ENCODE measurements at places on chromosomes 1 and 21.
A peak's percentile ranks its signal among the peaks of the same experiment; 100 is the strongest.

DNA sequence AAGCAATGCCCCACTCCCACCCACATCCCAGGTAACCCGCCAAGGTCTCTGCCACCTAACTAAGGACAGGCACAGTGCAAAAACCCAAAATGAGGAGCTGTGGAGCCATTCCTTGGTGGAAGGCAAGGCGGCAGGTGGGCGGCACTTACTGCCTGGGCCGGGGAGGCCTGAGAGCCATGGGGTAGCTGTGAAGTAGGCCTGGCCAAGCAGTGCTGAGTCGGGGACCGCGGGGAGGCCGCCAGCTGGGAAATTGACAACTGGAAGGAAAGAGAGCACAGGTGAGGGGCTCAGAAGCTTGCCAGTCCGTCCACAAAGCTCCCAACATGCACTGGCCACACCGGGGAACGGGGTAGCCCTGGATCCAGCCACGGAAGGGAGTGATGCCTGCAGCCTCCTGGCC lies 85.3 kb downstream of the NPHP4 start:
- no peak for DNase-seq

DNA sequence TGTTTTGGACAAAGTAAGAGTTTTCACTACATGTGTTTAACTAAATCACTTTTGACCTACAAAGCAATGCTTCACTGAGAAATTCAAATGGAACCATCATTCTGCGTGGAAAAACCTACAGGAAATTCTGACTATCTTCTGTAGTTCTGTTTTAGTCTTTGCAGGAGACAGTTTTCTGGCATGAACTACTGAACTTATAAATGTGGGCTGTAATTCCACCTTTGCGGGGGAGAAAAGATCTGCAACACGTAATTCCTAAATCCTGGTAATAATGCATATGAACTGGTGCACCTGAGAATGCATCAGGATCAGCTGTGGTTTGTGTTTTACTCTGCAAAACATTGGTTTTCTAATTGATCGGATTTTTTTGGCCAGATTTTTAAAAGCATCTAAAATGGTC lies 106.0 kb downstream of the VPS13D start:
- no peak for DNase-seq

GRCh38 chr1:69911301-69911801 lies 294.0 kb downstream of the LRRC40 start:
- DNase-seq: no peak

- DNase-seq: no peak
Observed at GRCh38 chr1:57530206-57530910, 106.5 kb upstream of the DAB1 start.

DNA sequence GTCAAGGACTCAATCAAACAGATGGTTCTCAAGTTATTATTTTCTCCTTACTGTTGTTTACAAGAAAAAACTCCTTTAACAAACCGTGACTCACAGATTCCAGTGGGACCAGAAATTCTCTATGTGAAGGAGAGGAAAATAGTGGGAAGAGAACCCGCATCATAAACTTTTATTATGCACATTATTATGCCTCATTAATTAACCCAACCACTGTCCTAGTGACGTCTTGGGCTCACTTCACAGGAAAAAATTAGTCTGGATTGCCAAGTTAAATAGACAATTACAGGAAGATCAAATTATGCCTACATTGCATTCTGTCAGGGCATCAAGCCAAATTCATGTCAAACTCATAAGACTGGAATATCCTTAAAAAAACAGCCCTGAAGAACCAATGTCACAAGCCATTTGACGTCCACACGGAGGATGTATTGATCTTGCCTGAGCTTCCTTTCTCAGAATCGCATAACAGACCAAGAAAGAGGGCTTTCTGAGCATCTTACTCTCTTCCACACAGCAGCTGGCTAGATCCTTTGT lies 347.8 kb downstream of the DUSP10 start:
- DNase-seq: no peak

DNA sequence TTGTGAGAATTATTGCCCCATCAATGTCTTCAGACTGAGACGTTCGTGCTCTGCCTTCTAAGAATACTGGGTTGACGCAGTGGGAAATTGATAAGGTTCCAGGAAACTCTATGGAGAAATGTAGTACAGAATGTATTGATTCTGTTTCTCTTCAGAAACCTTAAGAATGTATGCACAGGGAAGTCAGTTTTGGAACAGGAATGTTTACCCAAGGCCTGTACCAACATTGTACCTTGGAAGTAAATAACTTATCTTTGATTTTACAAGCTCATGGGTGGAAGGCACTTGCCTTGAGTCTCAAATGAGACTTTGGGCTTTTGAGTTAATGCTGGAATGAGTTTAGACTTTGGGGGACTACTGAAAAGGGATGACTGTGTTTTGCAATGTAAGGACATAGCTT lies 59.5 kb upstream of the PCP4 start:
- no peak for DNase-seq

DNA sequence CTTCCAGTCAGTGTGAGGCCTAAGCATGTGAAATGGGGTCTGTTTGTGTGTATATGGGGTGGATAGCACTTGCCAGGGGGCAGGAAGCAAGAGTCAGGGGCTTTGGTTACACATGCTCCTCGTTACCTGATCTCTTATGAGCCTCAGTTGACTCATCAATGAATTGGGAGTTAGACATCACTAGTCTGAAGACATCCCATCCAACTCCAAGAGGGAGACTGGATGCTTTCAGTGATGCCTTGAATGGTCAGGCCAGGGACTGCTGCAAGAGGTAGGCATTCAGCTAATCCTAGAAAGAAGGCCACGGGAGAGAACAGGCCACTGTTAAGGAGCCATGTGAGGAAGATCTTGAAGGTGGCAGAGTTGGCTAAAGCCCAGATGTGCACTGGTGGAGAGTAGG lies 6.3 kb downstream of the RAB25 start:
- DNase-seq: no peak

DNA sequence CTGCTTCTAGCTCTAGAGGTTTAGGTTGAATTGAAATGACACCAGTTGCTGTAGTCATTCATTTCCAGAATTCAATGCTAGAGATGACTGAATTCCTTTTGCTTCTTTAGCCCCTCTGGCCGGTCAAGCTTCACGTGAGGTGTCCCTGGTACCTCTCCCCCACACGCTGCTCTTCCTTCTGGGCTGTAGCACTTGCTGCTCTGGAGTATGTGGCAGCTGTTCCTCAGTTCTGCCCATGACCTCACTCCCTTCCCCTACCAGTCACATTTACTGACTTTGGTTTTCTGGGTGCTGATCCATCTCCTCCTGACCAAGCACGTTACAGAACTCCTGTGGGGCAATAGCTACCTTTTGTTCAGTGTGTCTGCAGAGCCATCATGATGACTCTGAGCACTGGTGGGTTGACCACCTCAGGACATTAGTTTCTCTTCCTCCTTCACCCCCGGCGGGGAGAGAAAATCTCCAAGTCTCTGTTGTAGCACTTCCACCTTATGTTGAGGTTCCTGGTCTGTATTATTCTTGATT lies 128.1 kb downstream of the HHAT start:
- no peak for DNase-seq

- no peak for DNase-seq
Observed at GRCh38 chr1:92909321-92909720, 51.9 kb downstream of the DIPK1A start.

DNA sequence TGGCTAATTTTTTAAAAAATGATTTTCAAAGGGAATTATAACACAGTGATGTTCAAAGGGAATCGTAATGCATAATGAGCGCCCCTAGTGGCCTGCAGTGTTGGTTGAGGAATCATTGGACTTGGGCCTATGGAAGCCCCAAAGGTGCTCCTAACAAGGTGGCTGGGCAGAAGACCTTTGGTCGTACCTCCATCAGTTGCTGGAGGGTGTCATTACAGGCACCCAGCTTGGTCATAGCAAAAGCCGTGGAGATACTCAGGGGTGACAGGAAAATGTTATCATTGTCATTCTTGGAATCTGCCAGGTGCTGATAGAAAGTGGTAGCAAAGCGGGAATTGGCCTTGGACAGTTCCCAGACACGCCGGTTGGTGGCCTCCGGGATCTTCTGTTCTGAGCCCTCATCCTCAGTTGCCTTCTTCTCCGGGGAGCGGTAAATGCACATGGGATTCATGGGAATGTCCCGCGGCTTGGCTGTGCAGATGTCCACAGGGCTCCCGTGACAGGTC lies 2.7 kb downstream of the SERPINC1 start:
- DNase-seq: peak; percentile 42

- no peak for DNase-seq
Observed at GRCh38 chr21:45145146-45145545, 70.8 kb downstream of the ADARB1 start.

DNA sequence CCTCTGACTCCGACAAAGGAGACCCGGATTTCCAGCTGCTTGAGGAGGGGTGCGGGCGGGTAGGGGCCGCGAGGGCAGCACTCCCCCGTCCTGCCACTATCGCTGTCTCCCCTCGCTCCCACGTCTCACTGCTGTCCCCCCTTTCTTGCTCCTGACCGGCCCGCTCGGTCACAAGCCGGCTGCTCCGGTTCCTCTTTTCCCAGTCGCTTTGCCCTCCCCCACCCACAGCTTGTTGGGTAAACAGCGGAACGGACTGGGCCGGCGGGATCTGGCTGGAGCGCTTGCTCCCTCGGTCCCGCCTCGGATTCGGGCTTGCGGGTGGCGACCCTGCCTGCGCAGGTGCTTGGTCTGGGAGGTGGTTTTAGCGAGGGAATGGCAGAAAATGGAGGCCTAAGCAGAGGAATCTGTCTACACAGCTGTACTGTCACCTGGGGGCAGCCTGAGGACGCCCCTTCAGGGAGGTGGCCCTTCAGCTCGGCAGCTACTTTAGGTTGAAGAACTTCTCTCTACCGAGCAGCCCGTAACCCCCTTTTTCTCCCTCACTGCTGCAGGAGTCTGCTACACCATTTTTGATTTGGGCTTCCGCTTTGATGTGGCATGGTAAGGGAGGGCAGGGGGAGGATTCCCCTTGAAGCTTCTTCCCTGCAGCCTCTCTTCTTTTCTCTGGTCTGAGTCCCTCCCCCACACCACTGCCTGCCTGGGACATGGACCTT lies 645 bp downstream of the ATP6V0B start:
- peak; percentile 38 for DNase-seq

GRCh38 chr1:116854716-116855115 lies 55.0 kb upstream of the PTGFRN start:
- no peak for DNase-seq

- DNase-seq: no peak
Observed at GRCh38 chr1:177872308-177872900, 97.5 kb downstream of the SEC16B start.

GRCh38 chr1:37949524-37950152 lies 2.8 kb upstream of the INPP5B start:
- DNase-seq: no peak

DNA sequence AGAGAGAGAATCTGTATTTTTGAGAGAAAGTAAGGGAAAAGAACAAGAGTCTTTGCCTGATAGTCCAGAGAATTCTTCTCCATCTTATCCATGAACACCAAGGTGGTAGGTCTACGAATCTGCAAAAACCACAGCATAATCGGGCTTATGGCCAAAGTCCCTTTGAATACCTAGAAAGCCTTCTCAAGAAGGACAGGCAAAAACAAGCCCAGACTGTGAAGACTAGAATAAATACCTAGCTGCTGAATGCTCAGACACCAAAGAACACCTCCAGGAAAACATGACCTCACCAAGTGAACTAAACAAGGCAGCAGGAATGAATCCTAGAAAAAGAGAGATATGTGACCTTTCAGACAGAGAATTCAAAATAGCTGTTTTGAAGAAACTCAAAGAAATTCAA lies 79.2 kb downstream of the HFM1 start:
- DNase-seq: no peak

DNA sequence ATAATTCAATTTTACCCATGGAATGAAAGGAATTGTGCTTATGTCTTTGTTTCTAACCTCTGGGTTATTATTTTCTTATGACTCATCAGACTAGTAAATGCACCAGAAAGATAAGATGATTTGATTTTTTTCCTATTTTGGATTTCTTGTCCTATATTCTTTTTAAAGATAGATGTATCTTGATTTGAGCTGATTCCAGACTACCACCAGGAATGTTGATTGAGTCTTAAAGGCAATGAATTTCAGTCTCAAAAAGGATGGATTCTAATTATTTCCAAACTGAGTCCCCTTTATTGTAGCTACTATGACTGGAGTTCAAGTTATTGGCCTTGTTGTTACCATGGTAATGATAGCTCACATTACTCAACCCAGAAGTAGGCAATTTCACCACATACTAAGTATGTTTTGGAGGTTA lies 95.8 kb upstream of the RGS4 start:
- no peak for DNase-seq

GRCh38 chr1:184082541-184083415 lies 31.2 kb downstream of the TSEN15 start:
- DNase-seq: no peak

GRCh38 chr21:40011371-40011770 lies 144.1 kb downstream of the PCP4 start:
- DNase-seq: no peak

DNA sequence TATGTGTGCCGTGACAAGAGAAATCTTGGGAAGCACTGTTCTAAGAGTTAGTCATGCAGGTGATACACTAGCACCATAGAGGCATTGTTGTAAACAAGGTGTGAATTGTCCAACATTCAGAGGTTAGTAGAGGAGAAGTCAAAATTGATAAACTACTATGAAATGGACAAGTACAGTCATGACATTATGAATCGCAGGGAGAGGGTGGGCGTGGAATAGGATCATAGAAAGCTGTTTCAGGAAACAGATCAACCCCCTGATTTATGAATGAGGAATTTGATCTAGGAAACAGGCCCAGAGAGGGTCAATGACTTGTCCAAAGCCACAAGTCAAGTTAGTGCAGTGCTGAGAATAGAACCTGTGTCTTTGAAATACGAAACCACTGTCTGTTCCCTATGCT lies 58.5 kb upstream of the LAX1 start:
- no peak for DNase-seq

- no peak for DNase-seq
Observed at GRCh38 chr1:67684526-67685066, 405 bp upstream of the GADD45A start.

DNA sequence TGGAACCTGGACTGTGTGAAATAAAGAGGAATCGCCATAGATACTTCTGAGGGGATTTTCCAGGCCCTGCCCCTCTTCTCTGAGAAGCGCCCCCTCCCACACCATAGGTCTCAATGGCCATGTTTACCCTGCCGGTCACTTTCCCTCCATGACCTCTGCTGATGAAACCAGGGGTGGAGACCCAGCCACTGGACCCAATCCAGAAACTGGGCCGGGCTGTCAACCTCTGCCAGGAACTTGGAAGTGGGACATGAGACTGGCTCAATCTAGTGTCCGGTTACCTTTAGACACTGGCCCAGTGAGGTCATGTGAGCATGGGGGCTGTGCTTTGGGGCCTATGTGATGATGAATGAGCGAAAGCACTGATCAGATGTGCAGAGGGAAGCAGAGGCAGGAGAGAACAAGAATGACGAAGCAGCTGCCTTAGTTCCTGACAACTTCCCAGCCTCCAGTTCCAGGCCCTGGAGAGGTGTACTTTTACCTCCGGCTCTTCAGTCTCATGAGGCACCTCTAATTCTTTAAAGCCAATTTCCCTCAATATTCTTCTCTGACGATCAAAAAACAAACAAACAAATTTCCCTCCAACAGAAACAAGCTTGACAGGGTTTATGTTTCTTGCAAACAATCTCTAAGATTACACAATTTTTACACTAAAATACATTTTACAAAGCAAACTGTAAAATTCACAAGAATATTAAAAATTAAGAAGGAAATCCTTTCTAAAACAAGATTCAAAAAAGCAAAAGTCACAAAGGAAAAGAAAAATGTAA lies 4.9 kb downstream of the ASAP3 start:
- no peak for DNase-seq

- DNase-seq: no peak
Observed at GRCh38 chr1:66684353-66684752, 67.9 kb upstream of the DYNLT5 start.
